Activated CD8-positive, alpha-beta memory T cell treated with anti-CD3 and anti-CD28 coated beads for 48 hours (primary cell): ENCODE measurements at places on chromosomes 5 and 9.

- no peak for DNase-seq
These were observed 117.5 kb downstream of the SLC1A3 start for GRCh38 chr5:36723912-36724311.

GRCh38 chr9:112028242-112029221 is 131.9 kb downstream of the UGCG start:
- DNase-seq, result no peak

GRCh38 chr9:8713149-8713810 is 913.7 kb upstream of the DMAC1 start:
- no peak for DNase-seq

- DNase-seq, result no peak
These were observed 504.0 kb downstream of the PTPRD start for GRCh38 chr9:10108815-10109214.

DNA sequence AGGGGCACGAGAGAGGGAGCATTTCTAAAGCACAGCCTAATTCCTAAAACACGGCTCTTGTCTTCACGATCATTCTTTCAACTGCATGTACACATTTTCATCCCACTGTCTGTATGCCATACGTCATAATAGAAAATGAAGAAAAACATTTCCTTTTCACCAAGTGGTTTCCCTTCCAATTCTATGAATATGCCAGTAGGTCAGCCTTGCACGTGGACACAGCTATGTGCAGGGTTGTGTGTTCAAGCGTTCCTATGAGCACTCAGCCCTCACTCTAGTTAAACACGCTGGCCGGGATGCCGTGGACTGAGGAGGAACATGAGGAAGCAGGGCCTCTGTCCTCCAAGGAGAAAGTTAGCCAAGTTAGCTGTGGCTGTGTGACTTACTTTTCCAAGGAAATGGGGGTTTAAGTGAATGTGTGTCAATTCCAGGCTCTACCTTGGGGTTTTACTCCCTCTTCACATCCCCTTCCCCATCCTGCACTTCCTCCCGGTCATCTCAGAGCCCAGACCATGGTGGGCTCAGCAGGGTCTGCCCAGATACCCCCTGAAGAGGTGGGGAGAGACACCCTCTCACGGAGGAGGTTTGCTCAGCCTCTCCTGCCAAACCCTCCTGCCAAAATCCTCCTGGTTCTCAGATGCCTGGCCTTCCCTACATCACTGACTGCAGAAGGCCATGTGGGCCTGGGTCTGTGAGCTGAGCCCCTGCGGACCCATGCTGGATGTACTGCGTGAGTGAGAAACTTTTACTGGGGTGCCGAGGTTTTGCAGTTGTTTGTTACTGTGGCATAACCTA is 230.6 kb downstream of the FSTL4 start:
- no peak for DNase-seq

DNA sequence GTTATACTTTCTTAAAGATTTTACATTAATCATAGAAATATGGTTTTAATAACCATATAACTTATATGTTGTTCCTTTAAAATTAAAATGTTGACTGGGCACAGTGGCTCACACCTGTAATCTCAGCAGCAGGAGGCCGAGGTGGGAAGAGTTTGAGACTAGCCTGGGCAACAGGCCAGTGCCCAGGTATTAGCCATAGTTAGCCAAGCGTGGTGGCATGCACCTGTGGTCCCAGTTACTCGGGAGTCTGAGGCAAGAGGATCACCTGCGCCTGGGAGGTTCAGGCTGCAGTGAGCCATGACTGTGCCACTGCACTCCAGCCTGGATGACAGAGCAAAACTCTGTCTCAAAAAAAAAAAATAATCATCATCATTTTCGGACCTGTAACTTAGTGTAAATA is 133.5 kb downstream of the DTWD2 start:
- DNase-seq, result no peak

DNA sequence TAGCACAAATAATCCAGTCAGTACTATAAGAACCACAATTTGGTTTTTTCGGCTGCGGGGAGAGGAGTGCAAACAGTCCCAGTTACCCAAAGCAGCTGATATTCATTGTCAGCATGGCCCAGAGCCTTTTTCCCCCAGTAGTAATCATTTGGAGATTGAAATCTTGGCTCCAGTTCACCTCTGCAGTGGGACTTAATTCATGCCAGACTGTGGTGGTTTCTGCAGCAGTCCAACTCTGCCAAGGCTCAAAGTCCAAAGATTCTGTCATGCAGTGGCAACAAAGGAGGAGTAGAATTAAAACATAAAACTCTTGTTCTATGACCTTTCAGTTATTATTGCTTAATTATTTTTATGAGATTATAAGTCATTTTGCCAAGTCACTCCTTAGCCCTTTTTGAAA is 25.0 kb upstream of the TRIM36 start:
- no peak for DNase-seq

DNA sequence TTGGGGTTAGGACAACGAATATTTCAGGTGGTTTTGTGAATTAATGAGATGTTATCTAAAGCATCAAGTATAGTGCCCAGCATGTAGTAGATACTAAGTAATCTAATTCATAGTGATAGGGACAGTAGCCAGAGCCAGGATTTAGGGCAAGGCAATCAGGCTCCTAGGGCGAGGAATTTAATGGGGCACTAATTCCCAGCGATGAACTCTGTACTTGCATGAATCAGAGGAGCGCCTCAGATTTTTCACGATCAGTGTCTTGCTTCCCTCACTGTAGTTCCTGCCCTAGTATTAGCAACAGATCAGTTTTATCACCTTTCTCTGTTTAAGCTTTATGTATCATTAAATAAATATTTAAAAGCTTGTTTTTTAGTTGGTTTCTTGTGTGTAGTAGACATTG is 3.1 kb downstream of the AGGF1 start:
- DNase-seq, result no peak

DNA sequence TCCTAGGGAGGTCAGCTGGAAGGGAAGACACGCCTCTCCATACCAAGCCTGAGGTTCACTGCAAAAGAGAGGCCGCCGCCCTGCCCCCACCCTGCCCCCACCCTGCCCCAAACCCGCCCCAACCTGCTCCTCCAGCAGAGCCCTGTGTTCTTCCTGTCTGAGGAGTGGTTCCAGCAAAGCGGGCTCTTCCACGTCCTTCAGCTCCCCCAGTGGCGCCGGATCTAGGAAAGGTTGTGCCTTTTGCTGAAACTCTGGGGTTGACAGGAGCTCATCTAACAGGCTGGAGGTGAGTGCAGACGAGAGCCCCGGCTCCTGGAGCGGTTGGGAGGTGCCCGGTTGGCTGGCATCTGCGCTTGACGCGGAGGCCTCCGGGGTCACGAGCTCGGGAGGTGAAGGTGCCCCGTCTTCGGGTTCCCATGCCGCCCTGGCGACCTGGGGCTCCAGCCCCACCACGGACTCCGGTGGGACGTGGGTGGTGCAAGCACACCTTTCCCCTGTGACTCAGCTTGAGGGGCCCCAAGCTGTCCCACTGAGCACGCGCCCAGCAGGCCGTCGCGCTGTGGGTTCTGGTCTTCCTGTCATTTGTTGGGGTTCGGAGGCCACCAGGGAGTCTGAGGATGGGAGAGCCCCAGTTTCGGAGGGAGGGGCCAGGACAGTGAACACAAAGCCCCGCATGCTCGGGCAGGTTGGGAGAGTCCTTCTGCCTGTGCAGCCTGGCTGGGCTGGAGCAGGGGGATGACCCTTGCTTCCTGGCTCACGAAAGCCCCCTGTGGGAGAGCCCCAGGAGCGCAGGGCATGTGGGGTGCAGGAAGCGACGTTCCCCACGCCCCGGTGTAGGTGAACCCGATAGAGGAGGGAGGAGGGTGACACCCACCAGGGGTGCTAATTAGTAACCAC is 1467.1 kb downstream of the FOXD4L5 start:
- DNase-seq, result peak; percentile 82

- no peak for DNase-seq
These were observed 285.6 kb downstream of the GADD45G start for GRCh38 chr9:89890326-89890980.

- no peak for DNase-seq
These were observed 1116.7 kb upstream of the SEMA6A start for GRCh38 chr5:117691081-117691870.

DNA sequence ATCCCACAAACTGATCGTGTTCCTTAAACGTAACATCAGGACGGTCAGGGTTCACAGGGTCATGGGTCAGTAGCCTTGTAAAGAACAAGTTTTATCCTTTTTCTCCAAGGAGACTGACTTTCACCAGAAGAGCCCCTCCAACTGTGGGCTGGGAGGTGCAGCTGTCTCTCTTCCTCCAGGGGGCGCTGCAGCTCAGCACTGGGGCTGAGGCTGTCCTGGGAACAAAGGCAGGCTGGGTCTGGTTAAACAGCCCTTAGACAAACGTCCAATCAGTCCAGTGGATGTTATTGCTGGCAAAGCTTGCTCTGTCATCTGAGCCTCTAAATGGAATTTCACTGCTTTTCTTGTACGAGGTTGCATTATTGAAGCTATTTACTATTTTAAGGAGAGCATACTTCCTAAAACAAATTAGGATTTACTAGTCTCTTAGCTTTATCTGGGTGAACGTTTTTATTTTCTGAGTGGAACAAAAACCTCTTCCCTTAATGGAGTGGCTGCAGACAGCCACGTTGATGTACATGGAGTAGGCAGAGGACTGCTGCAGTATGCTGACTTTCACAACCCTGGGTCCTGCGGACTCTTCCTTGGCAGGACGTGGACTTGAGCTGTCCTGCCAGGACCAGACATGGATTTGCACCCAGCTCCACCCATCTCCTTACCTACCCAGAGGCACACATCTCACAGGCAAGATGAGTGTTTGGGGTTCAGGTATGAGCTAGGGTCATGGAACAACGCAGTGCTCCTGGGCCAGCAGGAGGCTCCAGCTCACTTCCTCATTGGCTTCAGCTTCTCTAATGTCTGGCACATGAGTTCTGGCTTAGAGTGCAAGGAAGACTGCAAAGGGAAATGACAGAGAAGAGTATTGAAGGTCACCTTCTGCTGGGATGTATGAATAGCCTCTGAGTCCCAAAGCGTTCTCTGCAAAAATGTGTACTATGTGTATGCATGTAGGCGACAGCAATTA is 7.8 kb downstream of the EXOSC2 start:
- DNase-seq, result peak; percentile 58

DNA sequence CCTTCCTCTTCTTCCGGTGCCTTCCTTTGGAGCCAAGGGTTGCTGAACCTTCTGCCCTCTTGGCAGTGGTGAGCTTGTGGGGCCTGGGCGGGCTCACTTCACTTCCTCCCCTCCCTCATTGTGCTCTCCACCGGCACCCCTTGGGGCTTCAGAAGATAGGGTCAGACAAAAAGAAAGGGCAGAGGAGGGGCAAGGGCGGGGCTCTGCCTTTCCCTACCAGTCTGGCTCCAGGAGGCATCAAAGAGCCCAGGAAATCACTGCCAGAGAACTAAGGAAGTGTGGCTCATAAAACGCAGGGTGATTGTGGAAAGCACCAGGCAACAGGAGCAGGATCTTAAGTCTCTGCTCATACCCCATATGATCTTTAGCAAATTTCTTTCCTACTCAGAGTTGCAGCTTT is 34.8 kb downstream of the ACOT12 start:
- no peak for DNase-seq

GRCh38 chr9:131468031-131468430 is 34.7 kb upstream of the POMT1 start:
- no peak for DNase-seq

- DNase-seq, result no peak
These were observed 19.5 kb upstream of the GOLGA1 start for GRCh38 chr9:124960409-124960752.

DNA sequence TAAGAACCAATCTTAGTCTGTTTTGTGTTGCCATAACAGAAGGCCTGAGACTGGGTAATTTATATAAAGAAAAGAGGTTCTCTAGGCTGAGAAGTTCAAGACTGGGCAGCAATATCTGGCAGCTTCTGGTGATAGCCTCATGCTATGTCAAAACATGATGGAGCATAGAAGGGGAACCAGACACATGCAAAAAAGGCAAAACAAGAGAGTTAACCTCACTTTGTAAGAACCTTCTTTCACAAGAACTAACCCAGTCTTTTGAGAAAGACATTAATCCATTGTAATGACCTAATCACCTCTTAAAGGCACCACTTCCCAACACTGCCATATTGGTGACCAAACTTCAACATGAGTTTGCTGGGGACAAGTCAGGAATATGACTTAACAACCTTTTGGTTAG is 37.3 kb downstream of the FSD1L start:
- DNase-seq, result no peak

DNA sequence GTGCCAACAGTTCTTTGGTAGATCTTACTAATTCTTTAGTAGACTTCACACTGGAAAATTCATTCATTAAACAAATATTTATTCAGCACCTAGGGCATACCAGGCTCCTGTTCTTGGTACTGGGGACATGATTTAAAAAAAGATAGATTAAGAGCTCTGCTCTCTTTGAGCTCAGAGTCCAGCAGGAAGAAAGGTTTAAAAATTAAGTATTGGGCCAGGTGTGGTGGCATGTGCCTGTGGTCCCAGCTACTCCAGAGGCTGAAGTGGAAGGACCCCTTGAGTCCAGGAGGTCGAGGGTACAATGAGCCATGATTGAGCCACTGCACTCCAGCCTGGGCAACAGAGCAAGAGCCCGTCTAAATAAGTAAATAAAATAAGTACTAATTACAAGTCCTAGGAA is 41.4 kb downstream of the ENC1 start:
- no peak for DNase-seq

- no peak for DNase-seq
These were observed 151.8 kb upstream of the COL5A1 start for GRCh38 chr9:134489621-134490408.

- DNase-seq, result no peak
These were observed 438.2 kb downstream of the ARHGEF28 start for GRCh38 chr5:74064225-74064624.

DNA sequence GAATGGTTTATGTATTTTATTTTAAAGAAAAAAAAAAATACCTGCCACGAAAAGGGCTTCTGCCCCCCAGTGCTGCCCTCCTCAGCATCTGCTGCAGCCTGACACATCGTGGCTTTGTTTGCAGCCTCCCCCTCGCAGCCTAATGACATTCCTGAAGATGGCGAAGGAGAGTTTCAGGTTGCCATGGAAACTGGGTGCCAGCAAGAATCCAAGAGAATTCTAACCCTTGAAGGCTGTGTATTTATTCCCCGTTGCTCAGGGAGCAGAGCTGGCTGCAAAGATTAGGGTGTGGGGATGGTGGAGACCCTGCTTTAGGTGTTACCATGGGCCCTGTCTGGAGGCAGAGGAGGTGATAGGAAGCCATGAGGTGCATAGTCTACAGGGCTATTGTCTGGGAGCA is 126.6 kb downstream of the NSG2 start:
- DNase-seq, result no peak

- no peak for DNase-seq
These were observed 8.8 kb downstream of the FIBCD1 start for GRCh38 chr9:130930132-130930803.

GRCh38 chr9:113417370-113417769 is 6.8 kb downstream of the C9orf43 start:
- no peak for DNase-seq

- DNase-seq, result no peak
These were observed 220.2 kb downstream of the AGTPBP1 start for GRCh38 chr9:85521371-85522197.

DNA sequence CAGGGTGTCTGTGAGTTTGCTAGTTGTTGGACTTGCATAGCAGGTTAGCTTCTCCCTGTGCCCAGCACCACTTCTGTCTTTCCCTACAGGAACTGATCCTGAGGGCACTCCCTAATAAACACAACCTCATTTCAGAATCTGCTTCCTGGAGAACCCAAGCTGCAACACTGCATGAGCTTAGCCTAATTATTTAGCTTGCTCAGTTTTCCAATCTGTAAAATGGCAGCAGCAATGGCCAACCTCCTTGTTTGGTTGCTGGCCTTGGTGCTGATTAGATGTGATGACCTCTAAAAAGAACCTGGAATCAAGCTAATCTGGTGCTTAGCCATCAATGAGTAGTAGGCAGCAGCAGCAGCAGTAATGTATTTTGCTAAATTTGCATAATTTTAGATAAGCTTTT is 133.9 kb downstream of the ADCY2 start:
- no peak for DNase-seq

- no peak for DNase-seq
These were observed 67.1 kb upstream of the PPP2R2B start for GRCh38 chr5:146945617-146946084.
